Foreskin keratinocyte (primary cell): ENCODE measurements at places on chromosomes 12 and 14.
A peak's percentile ranks its signal among the peaks of the same experiment; 100 is the strongest.

DNA sequence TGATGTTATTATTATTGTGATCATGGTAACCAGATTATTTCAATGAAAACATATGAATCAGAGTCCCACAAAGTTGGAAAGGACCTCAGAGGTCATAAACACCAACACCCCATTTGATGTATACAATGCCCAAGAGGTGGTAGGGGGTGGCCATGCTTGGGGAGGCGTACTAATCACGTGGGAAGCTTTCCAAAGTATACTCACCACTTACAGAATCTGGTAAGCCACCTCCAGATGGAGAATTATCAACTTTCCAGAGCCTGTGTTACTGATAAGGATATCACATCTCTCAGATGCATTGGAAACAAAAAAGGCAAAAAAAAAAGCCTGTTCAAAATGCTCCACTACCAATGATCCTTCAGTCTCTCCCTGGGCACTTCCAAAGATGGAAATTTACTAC is 8.4 kb downstream of the DAD1 start:
- DNase-seq = no peak

GRCh38 chr12:104938371-104938770 is 19.7 kb downstream of the SLC41A2 start:
- no peak for DNase-seq

DNA sequence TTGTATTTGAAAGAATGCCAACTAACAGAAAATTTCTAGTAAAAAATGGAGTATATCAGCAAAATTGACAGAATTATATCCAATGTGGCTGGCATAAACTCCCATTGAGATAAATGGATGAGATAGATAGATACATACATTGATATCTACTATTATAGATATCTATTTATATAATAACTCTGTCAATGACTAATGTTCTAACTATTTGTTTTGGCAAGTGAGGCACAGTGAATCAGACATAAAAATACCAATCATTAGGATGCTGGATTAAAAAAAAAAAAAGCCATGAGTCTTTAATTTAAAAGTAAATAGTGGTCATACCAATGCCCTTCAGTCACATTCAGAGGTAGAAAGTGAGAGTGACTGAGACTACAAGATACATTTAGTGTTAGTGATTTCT is 33.7 kb upstream of the GLIPR1 start:
- DNase-seq = peak; percentile 59

- no peak for DNase-seq
Observed at GRCh38 chr12:50734409-50735263, 29.3 kb upstream of the ATF1 start.

- DNase-seq = no peak
Observed at GRCh38 chr14:64983439-64984310, 3.0 kb upstream of the FNTB start.

GRCh38 chr12:119444462-119445044 is 110.0 kb downstream of the CCDC60 start:
- DNase-seq = no peak

GRCh38 chr14:102906616-102907302 is 15.7 kb upstream of the AMN start:
- DNase-seq = no peak

GRCh38 chr12:23474438-23474976 is 475.0 kb downstream of the SOX5 start:
- DNase-seq = no peak

- DNase-seq = no peak
Observed at GRCh38 chr14:33938131-33938949, 12.5 kb downstream of the EGLN3 start.

DNA sequence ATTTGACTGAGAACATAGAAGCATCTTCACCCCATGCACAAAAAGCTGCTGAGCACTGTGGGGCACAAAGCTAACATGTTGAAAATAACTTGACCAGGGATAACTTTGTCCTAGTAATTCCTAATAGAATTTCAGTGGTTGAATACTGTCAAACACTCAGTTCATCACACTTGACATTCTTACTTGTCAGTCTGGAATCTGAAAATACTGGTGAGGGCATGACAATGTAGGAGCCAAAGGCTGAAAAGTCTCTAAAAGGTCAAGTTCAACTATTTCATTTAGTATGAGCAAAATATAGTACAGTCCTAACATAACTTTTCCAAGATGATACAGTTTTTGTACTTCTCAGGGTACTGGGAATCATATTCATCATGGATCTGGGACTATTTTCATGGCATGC is 504.4 kb upstream of the LMO3 start:
- no peak for DNase-seq

DNA sequence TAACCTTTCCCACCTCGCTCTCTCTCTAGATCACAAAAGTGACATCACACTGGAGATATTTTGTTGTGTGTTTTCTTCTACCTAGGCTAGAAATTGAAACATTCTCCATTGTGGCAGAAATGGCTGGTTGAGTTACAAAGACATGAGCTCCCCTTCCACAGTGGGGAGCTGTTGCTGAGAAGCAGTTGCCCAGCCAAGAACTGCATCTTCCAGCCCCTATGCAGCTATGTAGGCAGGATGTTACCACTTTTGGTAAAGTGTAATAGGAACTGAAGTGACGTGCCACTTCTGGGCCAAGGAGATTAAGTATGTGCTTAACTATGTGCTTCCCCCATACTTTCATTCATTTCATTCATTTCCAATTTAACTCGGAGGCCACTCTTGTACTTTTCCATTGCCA is 138.7 kb upstream of the E2F7 start:
- peak; percentile 11 for DNase-seq

DNA sequence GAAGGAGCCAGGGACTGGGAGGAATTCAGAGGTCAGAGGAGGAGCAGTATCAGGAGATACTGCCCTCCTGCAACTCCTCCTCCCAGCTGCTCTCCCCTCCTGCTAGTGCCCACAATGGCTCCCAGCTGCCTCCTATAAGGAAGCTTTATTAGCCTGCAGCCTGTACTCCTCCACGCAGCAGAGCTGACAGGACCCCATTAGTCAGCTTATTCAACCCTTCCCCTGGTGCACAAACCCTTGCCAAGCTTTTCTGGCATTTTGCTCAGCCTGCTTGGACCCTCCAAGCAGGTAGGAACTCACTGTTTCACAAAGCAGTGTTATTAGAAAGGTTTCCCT is 6.9 kb upstream of the AQP2 start:
- no peak for DNase-seq

DNA sequence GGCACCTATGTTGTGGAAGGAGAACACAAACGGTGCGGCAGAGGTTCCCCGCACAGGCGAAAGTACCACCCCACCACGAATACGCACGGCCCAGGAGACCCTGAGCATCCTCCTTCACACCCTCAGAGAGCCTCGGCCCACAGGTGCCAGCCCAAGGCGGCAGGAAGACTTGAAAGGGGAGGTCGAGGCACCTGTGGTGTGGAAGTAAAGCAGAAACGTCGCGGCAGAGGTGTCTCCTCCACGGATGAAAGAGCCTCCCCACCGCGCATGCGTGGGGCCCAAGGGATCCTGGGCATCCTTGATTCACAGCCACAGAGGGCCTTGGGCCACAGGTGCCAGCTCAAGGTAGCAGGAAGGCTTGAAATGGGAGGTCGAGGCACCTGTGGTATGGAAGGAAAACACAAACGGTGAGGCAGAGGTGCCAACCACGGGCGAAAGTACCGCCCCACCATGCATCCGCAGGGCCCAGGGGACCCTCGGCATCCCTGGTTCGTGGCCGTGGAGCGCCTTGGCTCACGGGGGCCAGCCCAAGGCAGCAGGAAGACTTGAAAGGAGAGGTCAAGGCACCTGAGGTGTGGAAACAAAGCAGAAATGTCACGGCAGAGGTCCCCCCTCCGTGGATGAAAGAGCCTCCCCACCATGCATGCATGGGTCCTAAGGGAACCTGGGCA is 380.1 kb downstream of the ALG10 start:
- no peak for DNase-seq

GRCh38 chr14:61322011-61322798 is 826 bp downstream of the PRKCH start:
- DNase-seq = no peak

- DNase-seq = no peak
Observed at GRCh38 chr12:127400221-127400620, 866.7 kb upstream of the TMEM132C start.

DNA sequence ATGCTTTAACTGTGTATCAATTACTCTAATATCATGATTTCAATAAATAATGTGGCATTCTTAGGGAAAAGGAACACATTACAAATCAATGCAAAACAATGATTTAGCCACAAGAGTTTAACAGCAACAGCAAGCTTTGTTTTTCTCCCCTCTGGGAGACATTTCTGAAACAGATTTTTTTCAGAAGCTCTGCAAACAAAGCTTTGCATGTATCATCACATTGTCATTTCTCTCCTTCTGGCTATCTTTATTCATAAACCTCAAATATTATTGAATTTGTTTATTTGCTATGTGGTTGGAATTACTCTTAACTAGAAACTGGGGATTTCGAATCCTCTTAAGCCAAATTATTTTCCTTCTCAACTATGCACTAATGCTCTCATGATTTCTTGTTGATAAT is 278.4 kb upstream of the ATXN7L3B start:
- DNase-seq = no peak

GRCh38 chr12:125434936-125435443 is 369.8 kb downstream of the AACS start:
- no peak for DNase-seq

GRCh38 chr12:143964-144649 is 69.8 kb downstream of the SLC6A12 start:
- DNase-seq = no peak

DNA sequence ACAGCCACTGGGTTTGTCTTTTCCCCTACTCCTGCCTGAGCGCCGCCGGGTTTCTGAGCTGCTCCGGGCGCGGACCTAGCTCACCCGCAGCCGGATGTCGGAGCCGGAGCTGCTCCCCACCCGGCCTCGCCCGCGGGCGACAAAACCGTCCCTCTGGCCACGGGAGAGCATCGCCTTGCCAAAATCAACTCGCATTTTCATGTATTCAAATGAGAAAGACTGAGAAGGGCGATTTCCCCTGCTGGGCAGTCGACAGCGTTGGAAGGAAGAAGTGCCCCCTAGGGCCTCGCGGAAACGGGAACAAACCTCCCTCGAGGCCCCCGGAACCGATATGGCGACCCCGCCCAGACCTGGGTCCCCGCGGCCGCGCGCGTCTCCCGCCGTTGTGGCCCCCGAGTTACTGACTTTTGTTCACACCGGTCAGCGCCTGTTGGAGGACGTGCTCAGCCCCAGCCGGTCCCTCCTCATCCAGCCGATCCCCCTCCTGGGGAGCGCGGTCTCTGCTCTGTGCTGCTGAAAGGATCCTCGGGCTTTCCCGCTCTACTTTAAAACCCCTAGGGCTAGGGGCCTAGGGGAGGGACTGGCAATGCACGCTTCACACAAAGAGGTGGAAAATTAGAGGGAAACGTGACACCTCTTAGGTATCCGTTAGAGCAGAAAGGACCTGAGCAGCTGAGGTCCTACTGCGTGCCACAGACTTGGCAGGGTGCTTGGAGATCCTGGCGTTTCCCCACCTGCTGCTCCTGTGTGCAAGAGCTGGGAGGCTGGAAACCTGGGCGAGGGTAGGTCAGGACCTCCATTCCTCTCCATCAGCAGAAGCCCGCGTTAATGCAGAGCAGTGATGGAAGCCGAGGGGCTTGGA is 4.3 kb downstream of the TTC6 start:
- DNase-seq = no peak

DNA sequence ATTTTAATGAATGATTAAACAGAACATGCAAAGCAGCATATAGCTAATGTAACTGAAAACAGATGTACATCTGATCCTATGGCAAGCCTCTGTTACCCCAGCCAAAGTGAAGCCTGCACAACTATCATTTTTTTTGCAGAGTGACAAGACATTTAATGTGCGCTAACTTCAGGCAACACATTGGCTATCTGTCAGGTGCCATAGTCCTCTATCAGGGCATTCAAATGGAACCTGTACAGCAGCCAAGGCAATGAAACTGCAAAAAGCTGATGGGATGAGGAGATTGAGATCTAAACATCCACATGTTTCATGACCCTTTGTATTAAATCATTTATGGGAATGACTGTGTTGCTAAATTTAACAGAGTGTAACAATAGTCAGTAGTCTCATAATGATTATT is 1088.5 kb upstream of the TMEM132C start:
- DNase-seq = no peak

DNA sequence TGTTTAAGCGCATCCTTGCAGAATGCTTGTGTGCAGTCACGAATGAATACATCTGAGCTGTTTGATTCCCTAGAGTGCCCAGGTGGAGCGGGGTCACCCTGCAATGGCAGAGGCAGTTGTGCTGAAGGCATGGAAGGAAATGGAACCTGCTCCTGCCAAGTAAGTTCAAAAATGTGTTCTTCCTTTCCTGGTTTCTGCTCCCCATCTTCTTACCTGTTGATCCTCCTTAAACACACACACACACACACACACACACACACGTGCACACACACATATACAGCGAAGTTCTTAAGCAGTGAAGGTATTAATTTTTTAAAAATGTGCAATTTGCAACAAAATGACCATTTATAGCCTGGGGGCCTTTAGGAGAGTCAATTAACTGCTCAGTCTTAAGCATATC is 33.3 kb downstream of the STAB2 start:
- no peak for DNase-seq

DNA sequence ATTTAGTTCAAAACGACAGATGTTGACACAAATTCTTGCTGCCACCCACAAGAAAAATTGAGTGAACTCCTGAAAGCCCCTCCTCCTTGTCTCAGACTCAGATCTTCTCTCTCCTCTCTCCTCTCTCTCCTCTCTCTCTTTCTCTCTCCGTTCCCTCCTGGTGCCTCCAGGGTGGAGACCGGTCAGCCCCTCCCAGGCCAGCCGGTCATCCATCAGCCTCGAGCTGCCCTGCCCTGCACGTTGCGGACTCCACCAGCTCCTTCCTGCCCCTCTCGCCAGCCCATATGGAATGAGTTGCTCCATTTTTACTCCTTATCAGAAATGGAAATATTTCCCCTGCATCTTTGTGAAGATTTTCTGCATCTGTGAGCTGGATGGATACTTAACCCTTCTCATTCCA is 103.8 kb downstream of the TBX5 start:
- no peak for DNase-seq

DNA sequence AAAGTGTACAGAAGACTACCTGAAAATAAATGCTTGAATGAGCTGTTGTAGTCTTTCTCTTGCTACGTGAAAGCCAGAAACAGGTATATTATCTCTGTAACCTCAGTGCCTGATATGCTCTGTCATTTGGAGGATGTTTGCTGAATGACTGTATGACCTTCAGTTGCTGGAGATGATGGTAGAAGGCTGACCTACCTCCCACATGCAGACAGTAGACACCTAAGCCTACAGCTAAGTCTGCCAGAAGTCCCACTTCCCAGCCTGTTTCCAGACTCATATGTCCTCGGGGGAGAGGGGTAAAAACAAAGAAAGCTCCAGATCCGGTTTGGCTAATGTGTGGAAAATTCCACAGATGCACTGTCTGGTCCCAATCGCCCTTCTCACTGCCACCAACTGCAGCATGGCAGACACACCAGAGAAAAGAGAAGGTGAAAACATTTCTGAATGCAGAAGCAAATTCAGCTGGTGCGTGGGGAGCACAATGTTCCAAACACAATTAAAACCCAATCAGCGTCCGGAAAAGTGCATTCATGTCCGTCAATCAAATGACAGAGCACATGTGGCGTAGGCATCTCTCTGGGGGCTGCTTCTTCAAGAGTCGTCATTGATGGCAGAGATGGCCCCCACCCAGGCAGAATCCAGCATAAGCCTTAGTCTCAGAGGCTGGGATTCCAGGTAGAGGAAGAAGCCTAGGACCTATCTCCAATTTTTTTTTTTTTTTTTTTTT is 76.3 kb upstream of the TBX3 start:
- DNase-seq = peak; percentile 39
